ENCODE measurements at places on chromosomes 1 and 21.
A peak's percentile ranks its signal among the peaks of the same experiment; 100 is the strongest.

DNA sequence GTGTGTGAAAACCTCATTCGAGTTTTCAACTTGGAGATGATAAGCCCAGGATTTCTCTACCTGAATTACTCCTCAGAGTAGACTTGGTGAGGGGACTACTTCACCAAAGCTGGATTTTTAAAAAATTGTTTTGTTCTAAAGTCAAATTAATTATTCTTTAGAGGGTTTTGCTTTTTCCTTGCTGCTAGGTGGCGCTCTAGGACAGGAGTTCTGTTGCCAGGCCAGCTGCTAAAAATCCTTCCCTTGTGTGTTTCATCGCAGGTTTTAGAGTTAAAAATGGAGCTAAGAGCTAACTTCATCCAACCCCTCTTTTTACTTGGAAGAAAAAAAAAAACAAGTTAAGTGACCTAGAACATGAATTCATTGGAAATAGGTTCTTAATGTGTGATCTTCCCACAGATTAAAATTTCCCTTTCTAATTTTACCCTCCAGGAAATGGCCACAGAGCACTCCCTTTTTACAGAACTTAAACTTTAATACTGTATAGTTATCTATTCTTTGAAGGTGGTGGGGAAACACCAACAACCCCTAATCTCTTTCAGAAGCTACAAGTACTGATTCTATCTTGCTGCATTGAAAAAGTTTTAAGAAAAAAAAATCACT, 36.7 kb upstream of the FAM163A start:
- no peak for DNase-seq

- no peak for DNase-seq
Measured at GRCh38 chr1:107264007-107264406, 123.2 kb downstream of the NTNG1 start.

DNA sequence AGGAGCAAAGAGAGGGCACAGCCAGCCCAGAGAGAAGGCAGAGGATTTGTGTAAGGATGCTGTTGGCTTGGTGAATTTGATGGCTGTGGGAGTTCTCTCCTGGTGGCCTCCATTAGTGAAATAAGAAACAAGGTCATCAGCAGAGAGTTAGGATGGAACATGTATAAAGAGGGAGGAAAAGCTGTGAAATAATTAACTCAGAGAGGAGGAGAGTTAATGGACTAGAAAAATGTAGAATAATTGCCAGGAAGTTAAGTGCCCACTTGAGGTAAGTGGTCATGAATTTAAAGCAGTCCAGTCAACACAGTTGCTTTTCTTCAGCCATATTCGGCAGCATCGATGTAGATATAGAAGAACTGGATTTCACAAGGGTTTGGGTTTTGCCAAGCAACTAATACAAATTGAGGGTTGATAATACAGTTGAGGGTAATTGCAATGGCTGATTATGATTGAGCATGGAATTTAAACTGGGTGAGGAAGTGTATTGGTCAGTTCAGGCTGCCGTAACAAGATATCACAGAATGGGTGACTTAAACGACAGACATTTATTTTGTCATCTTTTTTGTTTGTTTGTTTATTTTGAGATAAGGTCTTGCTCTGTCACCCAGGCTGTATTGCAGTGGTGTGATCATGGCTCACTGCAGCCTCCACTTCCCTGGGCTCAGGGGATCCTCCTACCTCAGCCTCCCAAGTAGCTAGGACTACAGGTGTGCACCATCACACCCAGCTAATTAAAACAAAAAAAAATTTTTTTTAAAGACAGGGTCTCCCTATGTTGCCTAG, 31.7 kb upstream of the KLF17 start:
- no peak for DNase-seq

- DNase-seq = no peak
Measured at GRCh38 chr21:45865106-45865835, 116.3 kb upstream of the COL6A1 start.

DNA sequence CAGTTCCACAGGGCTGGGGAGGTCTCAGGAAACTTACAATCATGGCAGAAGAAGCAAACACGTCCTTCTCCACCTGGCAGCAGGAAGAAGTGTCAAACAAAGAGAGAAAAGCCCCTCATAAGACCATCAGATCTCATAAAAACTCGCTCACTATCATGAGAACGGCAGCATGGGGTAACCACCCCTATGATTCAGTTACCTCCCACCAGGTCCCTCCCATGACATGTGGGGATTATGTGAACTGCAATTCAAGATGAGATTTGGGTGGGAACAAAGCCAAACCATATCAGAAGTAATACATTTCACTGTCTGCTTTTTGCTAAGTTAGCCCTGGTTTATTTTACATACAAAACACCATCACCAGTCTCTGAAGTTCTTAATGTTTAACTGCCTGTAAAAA, 68.5 kb downstream of the RBM11 start:
- no peak for DNase-seq

DNA sequence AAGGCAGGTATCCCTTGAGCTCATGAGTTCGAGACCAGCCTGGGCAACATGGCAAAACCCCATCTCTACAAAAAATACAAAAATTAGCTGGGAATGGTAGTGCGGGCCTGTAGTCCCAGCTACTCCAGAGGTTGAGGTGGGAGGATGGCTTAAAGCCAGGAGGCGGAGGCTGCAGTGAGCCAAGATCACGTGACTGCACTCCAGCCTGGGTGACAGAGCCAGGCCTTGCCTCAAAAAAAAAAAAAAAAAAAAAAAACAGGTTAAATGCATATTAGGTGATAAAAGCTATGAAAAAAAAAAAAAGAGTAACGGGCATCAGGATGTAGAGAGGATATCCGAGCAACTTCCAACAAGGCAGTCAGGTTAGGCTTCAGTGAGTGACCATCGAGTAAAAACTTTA, 2.8 kb upstream of the SRRM1 start:
- no peak for DNase-seq

- DNase-seq = no peak
Measured at GRCh38 chr1:100483230-100483629, 54.7 kb upstream of the GPR88 start.

GRCh38 chr1:78622548-78622947, 2.3 kb downstream of the IFI44L start:
- no peak for DNase-seq

DNA sequence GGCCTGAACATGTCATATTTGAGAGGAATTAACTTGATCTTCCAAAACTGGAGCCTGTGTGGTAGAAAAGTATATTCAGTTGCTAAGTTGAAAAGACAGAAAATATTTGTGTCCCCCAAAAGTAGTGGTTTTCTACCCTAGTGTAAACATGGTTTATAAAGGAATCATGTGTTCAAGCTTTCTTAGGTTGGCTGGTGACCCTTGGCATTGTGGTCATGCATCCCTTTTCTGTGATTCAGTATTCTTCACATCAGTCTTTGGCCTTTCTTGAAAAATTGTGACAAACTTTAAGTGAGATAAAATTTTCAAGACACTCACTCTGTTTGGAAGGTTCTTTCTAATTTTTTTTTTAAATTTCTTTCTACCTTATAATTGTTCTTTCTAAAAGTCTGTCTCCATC, 193.2 kb downstream of the DHRS3 start:
- no peak for DNase-seq

GRCh38 chr1:210441028-210441427, 112.3 kb downstream of the HHAT start:
- no peak for DNase-seq

- DNase-seq = no peak
Measured at GRCh38 chr1:79100385-79100784, 93.9 kb upstream of the ADGRL4 start.

DNA sequence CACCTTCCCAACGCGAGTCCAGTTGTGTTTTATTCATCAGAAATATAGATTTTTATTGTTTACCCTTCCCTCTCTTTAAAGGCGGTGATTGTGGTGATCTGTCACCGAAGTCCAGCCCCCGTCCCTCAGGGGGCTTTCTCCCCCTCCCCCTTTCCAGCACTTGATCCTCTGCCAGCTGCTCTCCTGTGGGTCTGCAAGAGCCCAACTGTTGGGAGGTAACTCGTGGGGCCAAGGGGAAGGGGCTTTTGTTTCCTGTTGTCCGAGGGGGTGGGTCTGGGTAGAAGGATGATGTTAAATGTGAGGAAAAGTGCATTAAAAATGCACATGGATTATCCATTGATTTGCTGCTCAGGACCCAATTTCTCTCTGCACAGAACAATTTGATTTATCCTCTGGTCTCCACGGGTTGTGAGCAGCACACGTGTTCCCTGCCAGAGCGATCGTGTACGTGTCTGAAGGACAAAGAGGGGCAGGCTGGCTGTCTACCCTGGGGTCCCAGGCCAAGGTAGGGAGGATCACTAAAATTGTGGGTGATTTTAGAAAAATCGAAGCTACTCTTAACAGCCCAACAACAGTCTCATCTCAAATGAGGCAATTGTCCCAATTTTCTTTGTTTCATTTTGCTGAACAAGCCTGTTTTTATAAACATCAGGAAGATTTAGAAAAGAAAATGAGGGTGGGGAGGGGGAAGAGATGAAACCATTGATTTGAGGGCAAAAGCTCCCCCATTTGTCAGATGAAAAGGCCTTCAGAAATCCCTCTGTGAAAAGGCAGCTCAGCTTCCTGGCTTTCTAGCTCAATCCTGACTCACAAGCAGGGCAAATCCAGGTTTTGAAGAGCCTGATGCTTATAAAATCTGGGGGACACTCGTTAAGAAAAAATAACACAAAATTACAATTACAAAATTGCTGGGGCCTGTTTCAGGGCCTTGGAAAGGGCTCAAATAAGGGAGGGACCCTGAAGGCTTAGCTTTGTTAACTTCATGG, 176.2 kb downstream of the RHOU start:
- DNase-seq = no peak

- DNase-seq = no peak
Measured at GRCh38 chr1:241675983-241676382, 23.9 kb downstream of the WDR64 start.

GRCh38 chr1:156704930-156705320, 458 bp downstream of the CRABP2 start:
- peak; percentile 67 for DNase-seq

DNA sequence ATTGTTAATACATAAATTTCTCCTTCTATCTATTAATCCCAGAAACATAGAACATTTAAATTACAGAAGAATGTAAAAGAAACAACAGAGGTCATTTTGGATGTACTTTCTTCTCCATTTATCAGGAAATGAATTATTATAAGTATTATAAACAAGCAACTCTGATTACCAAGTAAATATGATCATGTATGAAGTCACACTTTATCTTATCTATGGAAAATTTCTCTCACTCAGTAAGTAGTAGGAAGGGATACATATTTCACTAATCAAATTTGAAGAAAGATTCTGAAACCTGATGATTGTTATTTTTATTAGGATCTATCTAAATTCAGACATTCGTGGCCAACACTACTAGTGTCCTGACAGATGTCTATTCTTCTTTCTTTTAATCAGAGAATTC, 770.7 kb downstream of the LTN1 start:
- DNase-seq = no peak

DNA sequence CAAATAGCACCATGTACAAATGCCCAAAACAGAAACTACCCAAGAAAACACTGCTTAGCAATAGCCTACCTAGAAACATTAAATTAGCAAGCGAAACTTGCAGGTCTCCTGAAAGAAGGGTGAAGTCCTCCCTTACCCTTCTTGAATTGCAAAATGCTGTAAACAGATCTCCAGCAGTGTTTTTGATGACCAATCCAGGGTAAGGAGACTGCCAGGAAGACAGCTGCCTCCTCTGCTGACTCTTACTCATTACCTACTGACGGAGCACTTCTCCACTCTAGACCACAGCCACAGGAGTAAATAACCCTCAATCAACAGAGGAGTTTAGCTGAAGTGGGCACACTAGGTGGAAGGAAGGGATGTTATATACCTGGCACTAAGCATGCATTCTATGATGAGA, 32.2 kb upstream of the GADD45A start:
- no peak for DNase-seq

GRCh38 chr1:218488986-218489385, 143.8 kb downstream of the TGFB2 start:
- no peak for DNase-seq

GRCh38 chr1:194709439-194709838, 1523.0 kb upstream of the B3GALT2 start:
- DNase-seq = no peak

DNA sequence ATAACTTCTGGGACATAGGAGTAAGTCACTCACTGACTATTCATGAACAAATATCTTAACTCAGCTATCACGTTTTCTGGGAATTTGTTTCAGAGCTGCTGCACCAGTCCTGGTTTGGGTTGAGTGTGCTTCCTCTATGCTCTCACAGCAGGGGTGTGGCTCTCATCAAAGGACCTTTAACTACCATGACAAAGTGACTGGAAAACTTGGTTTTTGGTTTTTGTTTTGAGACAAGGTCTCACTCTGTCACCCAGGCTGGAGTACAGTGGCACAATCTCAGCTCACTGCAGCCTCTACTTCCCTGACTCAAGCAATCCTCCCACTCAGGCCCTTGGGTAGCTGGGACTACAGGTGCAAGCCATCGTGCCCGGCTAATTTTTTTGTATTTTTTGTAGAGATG, 4.1 kb downstream of the ILDR2 start:
- no peak for DNase-seq

- DNase-seq = no peak
Measured at GRCh38 chr1:168230709-168231108, 4.9 kb downstream of the SFT2D2 start.

DNA sequence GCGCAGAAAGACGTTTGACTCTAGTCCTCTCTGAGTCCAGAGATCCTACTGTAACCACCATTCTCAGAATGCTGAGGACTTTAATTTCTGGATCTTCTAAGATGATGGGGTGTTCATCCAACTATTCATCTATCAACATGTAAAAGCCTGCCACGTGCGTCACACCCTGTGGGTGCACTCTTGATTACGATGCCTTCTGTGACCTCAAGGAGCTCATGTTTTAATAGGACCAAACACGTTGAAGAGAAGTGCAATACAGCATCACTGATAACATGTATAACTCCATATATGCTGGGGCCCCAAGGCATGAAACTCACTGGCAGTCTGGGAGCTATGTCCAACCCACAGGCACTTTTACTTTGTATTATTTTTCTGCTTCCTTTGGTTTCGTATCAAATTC, 19.0 kb downstream of the KIAA0040 start:
- no peak for DNase-seq

GRCh38 chr21:38525454-38525853, 27.2 kb upstream of the ERG start:
- no peak for DNase-seq

GRCh38 chr1:207711285-207711684, 40.6 kb upstream of the CD46 start:
- DNase-seq = no peak

DNA sequence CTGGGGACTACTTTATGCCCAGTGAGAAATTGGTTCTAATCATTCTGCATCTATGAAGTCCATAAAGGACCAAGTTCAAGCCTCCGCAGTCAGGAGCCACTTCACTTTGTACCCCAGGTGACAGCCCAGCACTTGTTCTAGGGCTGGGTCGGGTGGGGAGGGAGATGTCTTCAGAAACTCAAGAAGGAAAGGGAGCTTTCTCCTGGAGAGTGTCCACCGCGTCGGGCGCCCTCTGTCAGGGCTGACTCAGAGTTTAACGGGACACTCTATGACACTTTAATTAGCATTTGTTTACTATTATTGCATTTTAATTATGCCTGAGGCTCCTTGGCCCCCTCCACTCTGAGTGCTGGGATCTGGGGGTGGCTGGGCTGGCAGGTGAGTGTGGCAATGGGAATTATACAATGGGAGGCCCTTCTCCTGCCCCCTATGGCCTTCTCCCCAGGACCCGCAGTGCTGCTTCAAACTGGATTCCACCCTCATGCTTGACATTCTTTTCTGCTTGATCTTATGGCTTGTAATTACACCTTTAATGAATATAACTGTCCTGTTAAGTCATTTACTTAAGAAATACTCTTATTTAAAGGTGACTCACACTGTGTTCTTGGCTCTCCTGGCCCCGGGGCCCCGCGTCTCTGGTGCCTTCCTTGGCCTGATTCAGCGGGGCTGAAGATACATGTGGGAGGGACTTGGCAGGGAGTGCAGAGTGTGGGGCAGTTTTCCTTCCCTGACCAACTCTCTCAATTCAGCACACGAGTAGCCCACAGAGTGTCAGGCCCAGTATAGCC, 136.6 kb downstream of the PLXNA2 start:
- DNase-seq = no peak

Data from tibial artery (tissue), 4 donors.